ENCODE measurements at places on chromosomes 3 and 15. TPM values are rescaled to one million over a fixed set of nuclear protein-coding genes. Genes with fewer than 3 reads are reported as not detected.

DNA sequence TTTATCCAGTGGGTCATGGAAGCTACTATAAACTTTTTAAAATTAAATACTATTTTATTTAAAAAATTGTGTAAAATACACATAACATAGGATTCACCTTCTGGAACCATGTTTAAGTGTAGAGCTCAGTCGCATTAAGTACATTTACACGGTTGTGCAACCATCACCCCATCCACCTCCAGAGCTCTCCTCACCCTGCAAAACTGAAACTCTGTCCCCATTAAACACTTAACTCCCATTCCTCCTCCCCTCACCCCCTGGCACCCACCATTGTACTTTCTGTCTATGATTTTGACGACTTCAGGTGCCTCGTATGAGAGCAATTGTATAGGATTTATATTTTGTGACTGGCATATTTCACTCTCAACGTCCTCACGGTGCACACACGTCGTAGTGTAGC lies 70.7 kb downstream of the APBA2 start:
- H3K4me1 ChIP-seq = no peaks in the 10 kb centered on the region
- no peak overlapping the region for H3K4me3 ChIP-seq
- no peaks in the 10 kb centered on the region for H3K36me3 ChIP-seq
- DNase-seq = no peak
- H3K27me3 ChIP-seq = no peaks in the 10 kb centered on the region

GRCh38 chr15:64092864-64093626 lies 593 bp downstream of the CIAO2A start:
- peak; percentile 59 for DNase-seq
- H3K4me1 ChIP-seq = peaks cover 26% of the 10 kb centered on the region
- H3K27me3 ChIP-seq = no peaks in the 10 kb centered on the region

DNA sequence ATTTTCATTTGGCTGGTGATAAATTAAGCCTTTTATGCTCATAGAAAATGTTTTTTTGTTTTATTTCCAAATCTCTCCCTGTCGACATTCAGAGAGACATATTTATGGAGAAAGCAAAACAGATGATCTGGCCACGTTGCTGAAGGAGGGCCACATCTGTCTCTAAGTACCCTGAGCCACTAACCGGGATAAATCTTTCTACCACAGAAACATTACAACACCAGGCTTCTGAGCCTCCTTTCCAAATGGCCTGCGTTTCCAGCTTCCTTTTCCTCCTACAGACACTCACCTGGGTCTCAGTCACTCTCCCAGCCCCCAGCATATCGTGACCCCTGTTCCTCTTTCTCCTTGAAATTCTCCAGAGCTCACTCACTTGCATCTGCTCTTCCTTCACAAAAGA lies 161.0 kb downstream of the ARRDC4 start:
- no peaks in the 10 kb centered on the region for H3K27me3 ChIP-seq
- no peak overlapping the region for H3K27ac ChIP-seq
- H3K36me3 ChIP-seq = no peaks in the 10 kb centered on the region
- H3K4me1 ChIP-seq = no peaks in the 10 kb centered on the region
- H3K4me3 ChIP-seq = no peak overlapping the region

RETNLB gene
- not detected for total RNA-seq

DNA sequence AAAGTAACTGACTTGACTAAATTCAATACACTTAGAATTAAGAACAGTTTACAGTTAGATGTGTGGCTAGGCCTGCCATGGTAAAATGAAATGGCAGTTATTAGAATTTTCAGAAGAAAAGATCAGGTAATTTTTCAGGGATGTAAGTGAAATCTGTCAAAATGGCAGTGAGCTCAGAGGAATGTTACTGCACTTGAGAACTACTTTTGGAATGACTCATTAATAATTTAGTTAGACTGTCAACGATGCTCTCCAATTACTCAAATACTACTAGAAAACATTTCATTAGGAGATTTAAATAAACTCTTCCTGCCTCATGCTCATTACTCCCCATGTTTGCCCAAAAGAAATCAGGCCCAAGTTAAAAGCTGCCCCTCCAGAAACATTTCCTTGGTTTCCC lies 84.4 kb downstream of the RFTN1 start:
- peaks cover 15% of the 10 kb centered on the region for H3K36me3 ChIP-seq
- DNase-seq = no peak
- peaks cover 18% of the 10 kb centered on the region for H3K4me1 ChIP-seq
- H3K27ac ChIP-seq = no peak overlapping the region
- no peaks in the 10 kb centered on the region for H3K27me3 ChIP-seq

- no peaks in the 10 kb centered on the region for H3K36me3 ChIP-seq
- no peaks in the 10 kb centered on the region for H3K4me1 ChIP-seq
- no peak for DNase-seq
- H3K4me3 ChIP-seq = no peak overlapping the region
These were observed 27.1 kb upstream of the MAP3K13 start for GRCh38 chr3:185335799-185336198.

CEMIP gene
- total RNA-seq = 2.0 TPM

- peak overlapping the region; percentile 65 for H3K27ac ChIP-seq
- no peaks in the 10 kb centered on the region for H3K27me3 ChIP-seq
- H3K4me3 ChIP-seq = no peak overlapping the region
- peaks cover 12% of the 10 kb centered on the region for H3K4me1 ChIP-seq
These were observed 73.2 kb downstream of the CHDH start for GRCh38 chr3:53773021-53773436.

All from thyroid gland (tissue), 4 donors.